ENCODE measurements at places on chromosomes 2 and 18. TPM values are rescaled to one million over a fixed set of nuclear protein-coding genes. Genes with fewer than 3 reads are reported as not detected.

GRCh38 chr2:25053041-25053440, 11.2 kb downstream of the EFR3B start:
- no peak for DNase-seq

- no peak for DNase-seq
These were observed 1.0 kb downstream of the DARS1 start for GRCh38 chr2:135984199-135985017.

DNA sequence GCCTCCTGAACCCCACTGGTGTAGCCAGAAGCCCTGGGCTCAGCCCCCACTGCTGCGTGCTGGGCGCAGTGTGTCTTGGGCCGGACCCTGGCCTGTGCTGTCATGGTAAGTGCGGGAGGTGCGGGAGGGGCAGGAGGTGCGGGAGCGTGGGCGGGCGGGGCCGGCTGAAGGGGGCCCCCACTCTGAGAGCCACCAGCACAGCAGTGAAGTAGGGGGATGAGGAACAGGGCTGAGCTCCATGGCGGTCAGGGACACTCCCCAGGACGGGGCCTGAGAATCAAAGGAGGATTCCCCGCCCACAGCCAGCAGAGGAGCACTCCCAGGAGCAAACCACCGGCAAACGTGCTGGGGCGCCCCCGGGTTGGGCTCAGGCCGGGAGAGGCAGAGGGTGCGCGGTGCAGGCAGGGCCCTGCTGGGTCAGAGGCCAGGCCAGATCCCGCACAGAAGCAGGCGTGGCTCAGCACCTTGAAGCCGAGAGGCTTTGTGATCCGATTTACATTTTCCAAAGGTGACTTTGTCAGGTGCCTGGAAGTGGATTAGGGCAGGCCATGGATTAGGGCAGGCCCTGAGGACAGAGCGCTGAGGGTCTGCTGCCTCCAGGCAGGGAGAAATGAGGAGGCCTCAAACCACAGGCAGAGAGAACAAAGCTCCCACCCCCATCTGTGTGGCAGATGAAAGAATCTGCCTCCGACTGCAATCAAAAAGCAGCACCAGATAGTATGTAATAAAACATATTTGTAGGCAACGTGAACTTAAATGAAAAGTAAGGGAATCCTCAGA, 152.0 kb upstream of the RAB6C start:
- no peak for DNase-seq

Gene SLC25A52
- total RNA-seq = not detected
